GM12865 (cell line): ENCODE measurements at places on chromosomes 11 and 22.

- DNase-seq = no peak
Measured at GRCh38 chr11:12640926-12641849, 33.0 kb upstream of the TEAD1 start.

DNA sequence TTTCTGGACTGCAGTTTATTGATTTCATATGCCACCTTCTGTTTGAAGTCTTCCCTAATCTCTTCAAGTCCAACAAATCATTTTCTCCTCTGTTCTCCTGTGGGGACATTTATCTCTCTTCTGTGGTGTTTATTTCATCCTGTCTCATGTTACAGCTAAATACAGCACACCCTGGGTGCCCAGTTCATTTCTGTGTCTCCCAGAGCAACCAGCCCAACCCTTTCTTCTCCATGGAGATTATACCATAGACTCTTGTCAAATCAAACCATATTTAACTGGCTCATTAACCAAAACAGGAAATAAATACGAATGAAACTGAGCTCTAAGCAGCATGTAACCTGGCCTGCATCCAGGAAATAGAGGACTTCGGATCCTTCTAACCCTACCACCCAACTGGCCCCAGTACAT is at the start of gene MS4A8:
Gene MS4A8, plus strand, starts transcription at position 329 of the 408 bp plus-strand sequence. CDS start 1,249 bp downstream, outside the sequence.
- DNase-seq = no peak

GRCh38 chr11:44213148-44213547 is 96.8 kb downstream of the ALX4 start:
- no peak for DNase-seq

GRCh38 chr22:47446331-47446730 is 683.9 kb downstream of the TBC1D22A start:
- no peak for DNase-seq

DNA sequence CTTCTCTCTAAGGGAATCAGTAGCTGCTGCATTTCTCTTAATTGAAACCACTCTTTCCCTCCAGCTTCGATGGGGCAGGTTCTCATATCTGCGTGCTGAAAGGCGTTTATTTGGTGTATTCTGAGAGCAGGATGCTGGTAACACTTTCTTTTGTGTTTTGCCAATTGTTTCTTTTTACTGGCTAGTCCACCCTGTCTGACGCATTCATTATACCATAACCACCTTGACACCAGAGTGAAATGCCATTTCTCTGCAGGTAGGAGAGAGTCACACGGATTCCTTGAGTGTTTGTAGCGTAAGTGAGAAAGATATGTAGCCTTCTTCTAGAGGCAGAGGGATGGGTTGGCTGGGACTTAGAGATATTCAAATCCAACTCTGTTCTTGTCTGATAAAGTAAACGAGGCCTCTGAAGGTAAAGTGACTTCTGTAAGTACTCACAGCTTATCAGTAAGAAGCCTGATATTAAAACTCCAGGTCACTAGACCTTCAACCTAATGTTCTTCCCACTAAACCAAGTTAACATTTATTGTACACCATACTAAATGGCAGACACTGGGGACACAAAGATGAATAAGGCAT is 21.4 kb downstream of the CD44 start:
- no peak for DNase-seq

DNA sequence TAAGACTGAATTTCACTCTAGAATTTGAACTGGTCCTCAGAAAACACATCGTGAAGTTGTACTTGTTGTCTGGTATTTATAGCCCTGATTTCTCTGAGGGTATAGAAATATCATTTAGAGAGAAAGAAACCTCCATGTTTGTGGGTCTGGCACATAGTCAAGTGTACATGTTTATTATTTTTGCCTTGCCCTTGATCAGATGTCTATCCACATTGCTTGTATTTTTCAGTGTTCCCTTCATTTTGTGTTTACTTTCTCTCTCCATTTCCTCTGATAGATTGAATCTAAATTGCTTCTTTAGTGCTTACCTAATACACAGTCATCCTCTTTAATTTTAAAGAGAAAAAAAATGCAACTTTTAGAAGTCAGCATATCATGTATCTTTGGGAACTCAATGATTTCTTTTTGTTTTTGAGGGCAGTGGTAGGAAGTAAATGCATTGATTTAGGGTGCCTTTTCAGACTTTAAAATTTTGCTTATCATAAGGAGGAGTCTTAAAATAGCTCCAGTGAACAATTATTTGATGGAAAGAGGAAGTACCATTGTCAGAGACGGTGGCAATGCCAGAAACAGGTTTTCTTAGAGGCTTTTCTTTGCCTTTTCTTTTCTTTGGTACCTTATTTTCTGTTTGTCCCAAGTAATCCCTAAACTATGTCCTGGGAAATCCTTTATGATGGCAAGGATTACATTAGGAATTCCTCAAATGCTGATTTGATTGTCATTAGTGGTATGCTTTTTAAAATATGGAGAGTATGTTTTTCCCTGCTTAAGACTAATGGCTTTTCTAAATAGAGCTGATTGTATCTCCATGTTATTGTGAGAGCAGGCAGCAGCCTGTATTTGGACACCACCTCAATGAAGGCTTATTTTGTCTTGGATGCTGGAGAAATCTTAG is 29.8 kb upstream of the TECTA start:
- no peak for DNase-seq

- no peak for DNase-seq
Measured at GRCh38 chr22:45094825-45095224, 68.9 kb upstream of the NUP50 start.

DNA sequence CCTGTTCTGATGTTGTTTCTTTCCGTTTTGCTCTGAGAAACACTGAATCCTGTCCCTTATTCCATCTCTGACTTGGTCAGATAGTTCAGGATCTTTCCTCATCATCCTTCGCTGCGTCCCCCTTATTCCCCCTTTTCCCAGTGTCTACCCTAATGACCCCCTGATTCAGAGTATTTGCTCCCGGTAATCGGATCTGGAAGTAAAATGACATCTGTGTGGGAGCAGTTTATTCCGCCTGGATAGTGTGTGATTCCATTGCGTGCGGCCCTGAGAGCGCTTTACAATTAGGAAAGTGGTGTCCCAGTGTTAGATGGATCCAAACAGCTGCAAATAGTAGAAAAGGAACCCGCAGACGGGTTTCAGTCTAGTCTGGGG is 606 bp downstream of the DRG1 start:
- DNase-seq = peak; percentile 13

DNA sequence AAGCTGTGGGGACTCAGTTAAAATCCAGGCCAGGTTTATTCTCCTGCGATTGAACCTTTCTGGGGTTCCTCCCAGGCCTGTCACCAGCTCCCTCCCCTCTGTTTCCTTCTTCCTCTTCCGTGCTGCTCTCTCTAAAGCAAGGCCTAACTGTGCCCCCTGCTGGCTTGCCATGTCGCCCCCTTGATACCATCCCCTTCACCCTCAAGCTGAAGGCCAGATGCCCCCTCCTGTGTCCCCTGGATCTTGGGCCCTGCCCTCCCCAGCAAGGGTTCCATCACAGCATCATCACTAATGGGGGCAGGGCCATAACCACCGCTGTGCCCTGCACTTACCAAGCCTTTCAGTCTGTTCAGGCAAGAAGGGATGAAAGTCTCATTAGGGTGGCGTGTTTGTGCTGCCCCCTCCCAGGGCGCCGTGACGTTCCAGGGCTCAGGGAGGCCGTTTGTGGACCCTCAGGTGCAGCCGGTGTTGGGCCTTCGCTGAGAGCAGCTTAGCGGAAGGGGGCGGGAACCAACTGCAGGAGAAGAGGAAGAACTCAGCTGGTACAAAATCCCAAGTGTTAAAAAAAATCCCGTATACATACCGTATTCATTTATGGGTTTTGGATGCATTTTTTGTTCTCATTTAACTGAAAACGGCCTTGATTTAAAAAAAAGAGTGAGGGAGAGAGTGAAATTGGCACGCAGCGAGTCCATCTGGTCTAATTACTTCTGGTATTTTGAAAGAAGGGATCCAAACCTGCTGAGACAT is 69.9 kb downstream of the MPPED1 start:
- DNase-seq = peak; percentile 29

DNA sequence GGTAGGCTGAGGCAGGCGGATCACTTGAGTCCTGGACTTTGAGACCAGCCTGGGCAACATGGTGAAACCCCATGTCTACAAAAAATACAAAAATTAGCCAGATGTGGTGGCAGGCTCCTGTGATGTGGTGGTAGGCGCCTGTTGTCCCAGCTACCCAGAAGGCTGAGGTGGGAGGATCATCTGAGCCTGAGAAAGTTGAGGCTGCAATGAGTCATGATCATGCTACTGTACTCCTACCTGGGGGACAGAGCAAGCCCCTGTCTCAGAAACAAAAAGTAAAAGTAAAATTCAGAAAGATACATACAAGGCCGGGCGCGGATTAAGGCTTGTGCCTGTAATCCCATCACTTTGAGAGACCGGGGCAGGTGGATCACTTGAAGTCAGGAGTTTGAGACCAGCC is 6.3 kb downstream of the LDHAL6A start:
- DNase-seq = no peak

DNA sequence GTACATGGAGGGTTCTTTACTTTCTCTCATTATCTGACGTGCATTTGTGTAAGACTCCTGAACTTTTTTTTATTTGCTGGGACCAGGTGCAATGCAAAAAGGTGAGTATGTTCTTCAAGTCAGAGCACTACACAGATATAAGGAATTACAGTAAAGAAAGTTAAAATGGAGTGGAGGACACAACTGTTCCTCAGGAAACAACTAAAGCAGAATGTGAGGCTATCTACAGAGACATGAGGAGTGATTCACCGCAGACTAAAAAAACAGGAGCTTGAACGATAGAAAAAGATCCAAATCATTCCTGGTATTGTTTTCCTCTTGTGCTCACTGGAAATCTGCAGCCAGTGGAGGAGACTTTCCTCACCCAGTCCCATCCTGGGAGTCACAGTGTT is 106.2 kb downstream of the ABTB2 start:
- DNase-seq = no peak

- DNase-seq = no peak
Measured at GRCh38 chr11:60371386-60371785, 6.9 kb upstream of the MS4A7 start.

- no peak for DNase-seq
Measured at GRCh38 chr22:19680911-19681862, 33.1 kb upstream of the SEPTIN5 start.

DNA sequence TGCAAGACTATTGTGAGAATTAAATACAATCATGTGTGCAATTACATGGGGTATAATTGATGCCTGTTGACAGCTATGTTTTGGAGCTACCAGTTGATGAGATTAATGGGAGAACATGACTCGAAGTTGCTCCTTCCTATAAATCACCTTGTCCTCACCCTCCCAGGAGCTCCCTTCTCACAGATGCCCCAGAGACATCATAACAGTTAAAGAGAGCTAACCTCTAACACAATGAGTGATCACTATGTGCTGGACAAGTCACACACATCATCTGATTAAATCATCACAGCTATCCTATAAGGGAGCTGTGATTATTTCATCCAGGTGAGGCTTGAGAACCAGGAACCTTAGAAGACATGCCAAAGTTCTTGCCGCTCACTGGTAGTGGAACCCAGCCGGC is 394.2 kb downstream of the NTM start:
- no peak for DNase-seq

- no peak for DNase-seq
Measured at GRCh38 chr11:114890038-114890437, 211.7 kb downstream of the NXPE2 start.

DNA sequence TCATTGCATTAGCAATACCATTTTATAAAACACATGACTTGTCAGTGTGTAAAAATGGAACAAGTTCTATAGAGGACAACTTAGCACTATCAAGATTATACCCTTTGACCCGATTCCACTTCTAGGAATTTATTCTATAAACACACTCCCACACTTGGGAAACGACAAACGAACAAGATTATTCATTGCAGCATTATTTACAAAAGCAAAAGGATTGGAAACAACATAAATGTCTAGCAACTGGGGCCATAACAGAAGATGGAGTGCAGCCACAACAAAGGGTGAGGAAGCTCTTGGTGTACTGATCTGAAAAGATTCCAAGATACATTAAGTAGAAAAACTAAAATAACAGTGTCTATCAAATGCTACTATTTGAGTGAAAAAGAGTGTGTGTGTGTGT is 2.3 kb upstream of the IRAG1 start:
- no peak for DNase-seq

DNA sequence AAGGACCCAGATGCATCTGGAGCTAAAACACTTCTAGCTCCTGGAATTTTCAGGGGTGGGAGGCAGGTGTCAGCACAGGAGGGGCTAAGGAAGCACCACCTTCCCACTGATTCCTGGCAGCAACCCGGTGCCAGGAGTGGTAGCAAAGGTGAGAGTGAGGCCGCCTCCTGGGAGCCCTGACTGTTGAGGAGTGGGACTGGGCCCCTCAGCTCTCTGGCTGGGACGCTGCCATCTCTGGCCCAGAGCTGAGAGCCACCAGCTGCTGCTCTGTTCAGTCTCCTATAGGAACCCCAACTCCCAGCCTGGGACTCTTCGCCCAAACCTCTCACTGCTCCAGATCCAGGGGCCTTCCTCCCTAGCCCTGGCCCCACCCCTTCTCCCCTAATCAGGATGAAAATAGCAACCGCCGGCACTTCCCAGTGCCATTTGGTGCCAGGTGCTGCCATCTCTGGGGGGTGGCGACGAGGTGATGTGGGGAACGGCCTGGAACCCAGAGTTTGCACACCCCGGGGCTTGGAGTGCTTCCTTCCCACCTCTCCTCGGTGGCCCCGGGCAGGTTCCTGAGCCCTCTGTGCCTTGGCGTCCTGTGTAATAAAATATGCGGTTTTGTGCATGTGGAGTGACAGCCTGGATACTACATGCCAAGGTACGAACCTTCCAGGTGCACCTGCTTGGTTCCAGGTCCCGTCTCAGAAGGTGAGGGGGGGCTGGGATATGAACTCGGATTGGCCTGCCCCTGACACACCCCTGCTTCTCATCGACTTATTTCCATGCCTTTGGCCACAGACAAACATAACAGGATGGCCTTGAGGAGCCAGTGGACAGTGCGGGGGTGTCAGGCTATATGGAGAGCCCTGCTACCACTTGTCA is 35.7 kb upstream of the CELSR1 start:
- DNase-seq = no peak

- peak; percentile 29 for DNase-seq
Measured at GRCh38 chr11:117328375-117329010, 839 bp downstream of the CEP164 start.

- DNase-seq = no peak
Measured at GRCh38 chr22:42372976-42373375, 59.2 kb downstream of the NFAM1 start.

- no peak for DNase-seq
Measured at GRCh38 chr11:10937385-10937771, 79.5 kb upstream of the ZBED5 start.

GRCh38 chr22:22786301-22787115 is 101.1 kb upstream of the IGLL5 start:
- no peak for DNase-seq
